Thyroid gland (tissue), 4 donors: ENCODE measurements at places on chromosomes 2 and 18.

- DNase-seq, result no peak
These were observed 70.6 kb downstream of the DAW1 start for GRCh38 chr2:227942021-227942420.

GRCh38 chr18:63318889-63319382 lies 633 bp downstream of the BCL2 start:
- DNase-seq, result no peak

GRCh38 chr2:199378948-199379650 lies 78.6 kb downstream of the SATB2 start:
- no peak for DNase-seq

DNA sequence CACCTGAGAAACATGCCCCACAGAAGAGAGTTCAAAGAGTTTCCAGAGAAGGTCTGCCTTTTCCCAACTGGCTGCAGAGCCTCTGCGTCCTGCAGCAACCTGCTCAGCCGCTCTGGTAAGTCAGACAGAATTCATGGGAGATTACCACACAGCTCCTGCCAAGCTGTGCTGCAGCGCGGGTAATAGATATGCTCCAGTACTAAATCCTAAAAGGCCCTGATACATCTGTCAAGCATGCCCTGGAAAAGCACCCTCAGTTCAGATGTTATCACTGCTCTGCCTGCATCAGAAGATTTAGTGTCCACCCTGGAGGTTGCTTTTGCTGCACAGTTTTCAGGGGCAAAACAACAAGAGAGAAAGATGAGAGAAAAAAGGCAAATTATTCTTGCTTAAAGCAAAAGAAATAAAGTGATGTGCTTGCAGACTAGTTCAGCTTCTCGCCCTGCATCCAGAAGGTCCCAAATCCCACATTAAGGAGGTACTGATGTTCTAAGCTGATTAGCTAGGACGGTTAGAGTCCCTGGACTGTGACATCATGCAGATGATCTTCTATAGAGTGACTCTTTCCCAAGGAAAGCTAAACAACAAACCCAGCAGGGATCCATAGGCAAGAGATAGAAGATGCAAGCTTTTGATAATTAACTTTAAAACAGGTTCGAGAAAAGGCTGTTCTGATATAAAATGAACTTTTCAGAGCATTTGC lies 488.6 kb downstream of the BCL11A start:
- no peak for DNase-seq

DNA sequence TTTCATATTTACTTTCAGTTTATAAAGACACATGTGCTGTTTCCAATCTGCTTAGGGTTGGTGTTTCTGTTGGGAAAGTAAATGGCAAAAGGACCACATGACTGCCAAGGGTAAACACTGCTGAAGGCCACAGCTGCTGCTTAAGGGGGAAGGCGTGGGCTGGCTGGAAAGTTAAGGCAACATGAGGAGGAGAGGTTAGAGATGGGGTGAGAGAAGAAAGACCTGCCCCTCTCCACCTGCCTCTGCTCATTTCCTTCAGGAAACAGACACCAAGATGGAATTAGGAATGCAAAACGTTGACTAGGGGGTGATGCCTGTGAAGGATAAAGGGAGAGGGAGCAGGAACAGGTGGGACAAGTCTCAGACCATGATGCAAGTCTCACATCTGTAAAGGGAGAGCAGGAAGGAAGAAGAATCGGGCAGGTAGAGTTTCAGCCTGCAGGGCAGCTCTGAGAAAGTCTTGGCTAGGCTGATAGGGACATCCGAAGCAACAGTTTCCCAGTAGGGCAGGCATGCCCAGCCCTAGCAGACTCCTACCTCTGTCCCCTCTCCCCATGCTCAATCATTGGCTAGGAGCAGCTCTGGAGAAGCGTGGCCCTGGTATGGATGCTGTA lies 86.0 kb downstream of the CDC42EP3 start:
- DNase-seq, result no peak
